ENCODE measurements at places on chromosomes 16 and 17.

GRCh38 chr16:70520612-70521297 lies 2.6 kb downstream of the COG4 start:
- peaks cover 19% of the 10 kb centered on the region for H3K4me1 ChIP-seq
- no peak overlapping the region for H3K27ac ChIP-seq
- no peaks in the 10 kb centered on the region for H3K27me3 ChIP-seq
- H3K4me3 ChIP-seq: no peak overlapping the region

GRCh38 chr16:87165151-87165550 lies 152.0 kb downstream of the C16orf95 start:
- H3K27ac ChIP-seq: no peak overlapping the region
- H3K4me1 ChIP-seq: no peaks in the 10 kb centered on the region
- H3K36me3 ChIP-seq: no peaks in the 10 kb centered on the region
- no peak for DNase-seq

DNA sequence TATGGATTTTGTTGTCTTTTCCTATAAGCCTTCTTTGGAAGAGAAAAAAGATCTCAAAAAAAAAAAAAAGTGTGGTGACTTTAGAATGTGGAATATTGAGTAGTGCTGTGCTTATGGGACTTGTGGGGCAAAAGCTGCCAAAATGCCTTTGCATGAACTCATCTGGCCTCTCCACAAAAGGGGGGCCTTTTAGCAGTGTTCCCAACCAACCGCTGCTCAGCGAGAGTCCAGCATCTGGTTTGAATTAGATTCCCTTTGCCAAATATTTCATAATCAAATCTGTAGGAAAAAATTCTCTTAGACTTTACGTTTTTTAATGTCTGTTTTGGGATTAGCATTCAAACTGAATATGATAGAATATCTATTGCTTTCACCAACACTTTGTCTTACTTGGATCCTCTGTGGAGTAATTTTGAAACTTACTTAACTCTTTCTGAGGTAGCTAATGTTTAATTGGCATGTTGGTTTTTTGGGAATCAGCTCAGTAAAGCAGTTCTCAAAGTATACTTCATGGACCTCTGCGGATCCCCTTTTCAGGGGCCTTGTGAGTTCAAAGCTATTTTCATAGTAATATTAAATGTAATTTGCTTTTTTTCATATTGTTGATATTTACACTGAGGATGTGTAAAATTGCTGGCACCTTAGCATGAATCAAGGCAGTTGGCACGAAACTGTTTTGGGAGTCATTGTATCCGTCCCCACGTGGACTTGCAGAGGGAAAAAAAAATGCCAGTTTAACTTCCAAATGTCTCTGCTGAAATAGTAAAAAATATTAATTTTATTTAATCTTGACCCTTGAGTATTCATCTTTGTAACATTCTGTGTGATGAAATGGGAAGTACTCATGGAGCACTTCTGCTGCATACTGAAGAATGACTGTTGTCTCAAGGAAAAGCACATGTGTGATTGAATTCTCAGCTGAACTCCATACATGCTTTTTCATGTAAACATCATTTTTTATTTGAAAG lies 34.7 kb upstream of the VPS4A start:
- DNase-seq: no peak
- peak overlapping the region; percentile 23 for H3K4me3 ChIP-seq
- H3K27ac ChIP-seq: peak overlapping the region; percentile 53
- no peaks in the 10 kb centered on the region for H3K27me3 ChIP-seq

DNA sequence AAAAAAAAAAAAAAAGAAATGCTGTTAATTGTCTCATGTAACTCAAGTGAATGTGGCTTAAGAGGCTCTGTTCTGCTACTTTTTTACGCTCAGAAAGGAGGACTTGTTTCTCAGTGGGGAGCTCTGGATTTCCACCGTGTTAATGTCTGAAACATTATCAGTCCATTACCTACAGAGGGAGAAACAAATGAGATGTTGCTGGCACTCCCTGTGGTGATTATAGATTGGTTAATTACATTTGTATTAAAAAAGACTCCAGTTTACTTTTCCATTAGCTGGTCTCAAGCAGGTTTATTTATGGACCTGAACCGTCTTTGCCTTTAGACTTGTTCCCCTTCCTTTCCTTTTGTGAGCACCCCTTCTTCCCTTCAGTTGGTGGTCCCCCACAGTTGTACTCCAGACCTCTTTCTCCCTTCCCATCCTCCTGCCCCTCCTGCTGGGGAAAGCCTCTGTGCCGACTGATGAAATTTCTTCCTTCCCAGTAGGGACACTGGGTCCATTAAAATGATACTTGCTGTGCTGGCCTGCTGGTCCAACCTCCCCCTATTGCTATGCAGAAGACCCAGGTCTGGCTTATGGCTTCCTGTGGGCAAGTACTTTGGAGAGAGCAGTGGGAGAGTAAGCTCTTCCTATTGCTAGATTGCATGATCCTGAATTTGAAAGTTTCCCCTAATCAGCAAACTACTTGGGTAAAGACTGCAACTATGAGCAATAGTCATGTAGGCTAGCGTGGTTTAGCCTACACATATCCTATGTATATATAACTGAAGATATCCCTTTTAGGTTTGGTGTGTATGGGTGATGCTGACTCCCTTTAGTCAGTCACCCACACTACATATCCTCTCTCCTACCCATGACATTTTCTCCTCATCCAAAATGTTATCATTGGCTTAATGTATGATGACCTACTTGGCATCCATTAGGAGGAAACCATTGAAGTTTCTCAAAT lies 8.1 kb downstream of the CDC6 start:
- H3K27me3 ChIP-seq: no peaks in the 10 kb centered on the region
- DNase-seq: no peak
- H3K4me1 ChIP-seq: no peaks in the 10 kb centered on the region
- H3K4me3 ChIP-seq: no peak overlapping the region
- H3K36me3 ChIP-seq: peaks cover 13% of the 10 kb centered on the region

GRCh38 chr17:1630662-1631061 lies 2.0 kb upstream of the SLC43A2 start:
- no peaks in the 10 kb centered on the region for H3K27me3 ChIP-seq
- peaks cover 51% of the 10 kb centered on the region for H3K4me1 ChIP-seq
- no peak for DNase-seq
- H3K36me3 ChIP-seq: no peaks in the 10 kb centered on the region
- no peak overlapping the region for H3K27ac ChIP-seq

DNA sequence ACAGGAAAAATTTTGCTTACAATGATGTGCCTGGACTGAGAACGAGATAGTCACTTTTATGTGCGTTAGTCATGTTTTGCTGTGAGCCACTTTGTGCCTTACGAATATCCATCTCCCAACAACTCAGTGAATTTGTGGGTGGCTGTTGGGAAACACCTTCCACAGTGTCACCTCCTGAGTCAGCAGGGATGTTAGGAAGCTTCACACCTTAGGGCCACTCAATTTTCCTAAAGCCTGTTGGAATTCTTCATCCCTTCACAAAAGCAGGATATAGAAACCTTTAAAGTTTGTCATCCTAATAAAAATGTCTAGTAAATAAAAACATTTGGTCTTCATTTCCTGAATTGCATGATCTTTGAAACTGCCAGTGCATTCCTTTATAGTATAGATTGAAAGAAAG lies 4.3 kb upstream of the KRTAP3-1 start:
- H3K27ac ChIP-seq: no peak overlapping the region
- H3K4me3 ChIP-seq: no peak overlapping the region
- no peak for DNase-seq
- peaks cover 1% of the 10 kb centered on the region for H3K4me1 ChIP-seq
- H3K36me3 ChIP-seq: no peaks in the 10 kb centered on the region
- H3K27me3 ChIP-seq: peaks cover 21% of the 10 kb centered on the region

GRCh38 chr16:8173111-8173644 lies 417.1 kb downstream of the TMEM114 start:
- no peaks in the 10 kb centered on the region for H3K4me1 ChIP-seq
- H3K4me3 ChIP-seq: no peak overlapping the region
- H3K27me3 ChIP-seq: no peaks in the 10 kb centered on the region

DNA sequence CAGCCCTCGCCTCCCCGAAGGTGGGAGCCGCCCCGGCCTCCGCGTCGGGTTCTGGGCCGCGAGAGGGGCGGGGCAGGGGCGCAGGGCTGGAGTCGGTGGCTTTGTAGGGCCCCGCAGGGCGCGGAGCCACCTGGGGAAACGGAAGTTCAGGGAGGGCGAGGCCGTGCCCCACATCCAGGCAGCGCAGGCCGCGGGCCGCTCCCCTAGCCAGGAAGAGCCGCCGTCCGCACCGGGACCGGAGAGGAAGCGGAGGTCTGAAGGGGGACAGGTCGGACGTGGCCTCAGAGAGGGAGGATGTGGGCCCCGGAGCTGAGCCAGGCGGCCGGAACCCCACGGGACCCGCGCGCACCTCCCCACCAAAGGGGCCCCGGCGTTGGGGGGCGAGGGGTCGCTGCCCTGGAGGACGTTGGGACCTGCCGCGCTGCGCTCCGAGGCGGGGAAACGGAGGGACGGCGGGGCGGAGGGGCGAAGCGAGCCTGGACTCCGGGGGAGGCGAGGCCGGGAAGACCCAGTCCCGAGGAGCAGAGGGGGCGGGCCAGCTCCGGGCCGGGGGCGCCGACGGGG lies 482 bp upstream of the SLC16A3 start:
- no peaks in the 10 kb centered on the region for H3K27me3 ChIP-seq
- peak overlapping the region; percentile 84 for H3K4me3 ChIP-seq
- DNase-seq: no peak
- peak overlapping the region; percentile 91 for H3K27ac ChIP-seq
- H3K36me3 ChIP-seq: no peaks in the 10 kb centered on the region

GRCh38 chr17:20059728-20060188 lies 50.6 kb downstream of the SPECC1 start:
- H3K4me3 ChIP-seq: no peak overlapping the region
- peaks cover 24% of the 10 kb centered on the region for H3K4me1 ChIP-seq
- H3K27me3 ChIP-seq: no peaks in the 10 kb centered on the region
- no peak overlapping the region for H3K27ac ChIP-seq
- DNase-seq: no peak

GRCh38 chr16:825341-826061 lies 25.0 kb upstream of the GNG13 start:
- DNase-seq: no peak
- H3K4me1 ChIP-seq: peaks cover 6% of the 10 kb centered on the region
- no peaks in the 10 kb centered on the region for H3K27me3 ChIP-seq
- no peaks in the 10 kb centered on the region for H3K36me3 ChIP-seq
- no peak overlapping the region for H3K27ac ChIP-seq

GRCh38 chr17:44144966-44145739 lies 3.4 kb downstream of the HROB start:
- DNase-seq: no peak
- H3K4me1 ChIP-seq: peaks cover 8% of the 10 kb centered on the region
- no peak overlapping the region for H3K4me3 ChIP-seq
- peaks cover 8% of the 10 kb centered on the region for H3K36me3 ChIP-seq
- no peaks in the 10 kb centered on the region for H3K27me3 ChIP-seq
- H3K27ac ChIP-seq: peak overlapping the region; percentile 25

DNA sequence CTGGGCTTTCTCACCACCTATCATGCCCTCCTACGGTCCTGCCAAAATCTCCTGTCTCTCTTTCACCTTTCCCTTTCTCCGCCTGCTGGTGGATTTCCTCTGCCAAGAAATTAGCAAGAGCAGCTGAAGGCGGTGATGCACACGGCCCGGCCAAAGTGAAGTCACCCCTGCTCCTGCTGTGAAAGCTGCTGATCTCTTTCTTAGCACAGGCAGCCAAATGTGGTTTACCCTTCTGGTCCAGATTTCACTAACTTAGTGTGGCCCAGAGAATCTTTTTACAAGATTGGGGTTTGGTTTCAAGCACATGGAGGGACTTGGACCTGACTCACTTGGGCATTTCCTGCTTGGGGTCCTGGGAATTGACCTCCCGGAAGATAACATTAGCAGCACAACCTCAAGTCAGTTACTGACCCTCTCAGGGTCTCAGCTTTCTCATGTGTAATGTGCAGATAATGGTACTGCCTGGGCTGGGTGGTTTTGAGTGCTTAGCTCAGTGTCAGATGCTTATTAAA lies 155.7 kb downstream of the SOCS1 start:
- no peak overlapping the region for H3K4me3 ChIP-seq
- H3K4me1 ChIP-seq: no peaks in the 10 kb centered on the region
- no peaks in the 10 kb centered on the region for H3K36me3 ChIP-seq
- peak overlapping the region; percentile 29 for H3K27ac ChIP-seq

- H3K4me1 ChIP-seq: peaks cover 12% of the 10 kb centered on the region
- no peak overlapping the region for H3K4me3 ChIP-seq
- no peak for DNase-seq
- no peak overlapping the region for H3K27ac ChIP-seq
- H3K27me3 ChIP-seq: peaks cover 11% of the 10 kb centered on the region
- no peaks in the 10 kb centered on the region for H3K36me3 ChIP-seq
Observed at GRCh38 chr17:46853896-46854444, 2.6 kb downstream of the WNT9B start.

DNA sequence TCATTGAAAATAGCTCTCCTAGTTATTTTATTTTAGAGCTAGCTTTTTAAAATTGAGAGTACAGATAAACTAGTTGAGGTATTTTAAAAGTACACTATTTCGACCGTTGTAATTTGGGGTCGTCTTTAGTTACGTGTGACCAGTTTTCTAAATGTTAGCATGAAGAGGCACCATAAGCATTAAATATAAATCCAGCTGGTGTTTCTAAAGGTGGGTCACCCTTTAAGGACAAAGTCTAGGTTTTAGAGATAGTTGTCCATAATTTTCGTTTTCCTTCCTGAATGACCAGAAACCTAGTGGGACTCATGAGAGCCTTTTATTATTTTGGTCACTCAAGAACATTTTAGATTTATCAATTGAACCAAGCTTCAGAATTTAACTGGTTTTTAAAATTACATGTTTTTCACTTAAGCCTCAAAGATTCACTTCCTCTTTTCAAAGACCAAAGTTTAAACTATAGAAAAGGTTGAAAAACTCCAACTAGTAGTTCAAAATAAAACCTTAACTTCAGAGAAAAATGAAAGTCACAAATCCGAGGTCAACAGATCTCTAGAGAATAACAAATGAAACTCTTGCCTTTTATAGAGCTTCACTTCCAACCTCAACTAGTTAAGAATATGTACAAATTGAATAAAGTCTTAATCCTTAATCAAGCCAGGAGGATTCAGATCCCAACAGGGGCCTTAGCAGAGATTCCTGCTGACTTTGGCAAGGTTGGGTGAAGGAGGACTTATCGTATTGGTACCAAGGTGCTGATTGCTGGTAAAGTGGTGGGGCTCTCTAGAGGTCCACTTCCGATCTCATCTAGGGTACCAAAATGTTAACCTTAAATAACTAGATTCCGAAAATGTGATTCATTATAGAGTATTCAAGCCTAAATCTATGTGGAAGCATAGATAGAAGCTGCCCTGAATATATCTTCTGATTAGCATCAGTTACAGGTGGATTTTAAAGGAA lies 32.5 kb downstream of the PHKB start:
- DNase-seq: no peak
- no peaks in the 10 kb centered on the region for H3K27me3 ChIP-seq
- H3K27ac ChIP-seq: no peak overlapping the region
- peaks cover 3% of the 10 kb centered on the region for H3K4me1 ChIP-seq
- H3K36me3 ChIP-seq: no peaks in the 10 kb centered on the region
- H3K4me3 ChIP-seq: peak overlapping the region; percentile 10

GRCh38 chr17:38749223-38750043 lies 1.3 kb upstream of the PCGF2 start:
- H3K4me3 ChIP-seq: peak overlapping the region; percentile 87
- DNase-seq: no peak
- H3K27me3 ChIP-seq: no peaks in the 10 kb centered on the region
- H3K27ac ChIP-seq: peak overlapping the region; percentile 86
- peaks cover 86% of the 10 kb centered on the region for H3K4me1 ChIP-seq
- no peaks in the 10 kb centered on the region for H3K36me3 ChIP-seq
